Stimulated activated CD8-positive, alpha-beta memory T cell treated with anti-CD3 and anti-CD28 coated beads, Interleukin-15, amount 100 ng/mL, for 1 hour (primary cell): ENCODE measurements at places on chromosomes 1 and 21.

DNA sequence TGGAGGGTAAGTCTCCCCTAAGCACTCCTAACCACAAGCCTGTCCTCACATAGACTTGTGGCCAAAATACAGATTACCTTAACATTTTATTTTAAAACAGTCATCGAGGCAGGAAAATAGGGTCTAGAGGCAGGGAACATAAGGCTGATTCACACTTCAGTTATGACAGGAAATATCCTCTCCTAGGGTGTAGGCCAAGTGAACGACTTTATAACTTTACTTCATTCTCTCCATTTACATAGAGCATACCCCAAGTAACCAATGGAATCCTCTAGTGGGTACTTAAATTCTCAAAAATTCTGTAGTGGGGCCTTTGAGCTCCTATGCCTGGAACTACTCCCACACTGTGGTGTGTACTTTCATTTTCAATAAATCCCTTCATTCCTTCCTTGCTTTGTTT lies 113.0 kb downstream of the WDR3 start:
- no peak for DNase-seq

DNA sequence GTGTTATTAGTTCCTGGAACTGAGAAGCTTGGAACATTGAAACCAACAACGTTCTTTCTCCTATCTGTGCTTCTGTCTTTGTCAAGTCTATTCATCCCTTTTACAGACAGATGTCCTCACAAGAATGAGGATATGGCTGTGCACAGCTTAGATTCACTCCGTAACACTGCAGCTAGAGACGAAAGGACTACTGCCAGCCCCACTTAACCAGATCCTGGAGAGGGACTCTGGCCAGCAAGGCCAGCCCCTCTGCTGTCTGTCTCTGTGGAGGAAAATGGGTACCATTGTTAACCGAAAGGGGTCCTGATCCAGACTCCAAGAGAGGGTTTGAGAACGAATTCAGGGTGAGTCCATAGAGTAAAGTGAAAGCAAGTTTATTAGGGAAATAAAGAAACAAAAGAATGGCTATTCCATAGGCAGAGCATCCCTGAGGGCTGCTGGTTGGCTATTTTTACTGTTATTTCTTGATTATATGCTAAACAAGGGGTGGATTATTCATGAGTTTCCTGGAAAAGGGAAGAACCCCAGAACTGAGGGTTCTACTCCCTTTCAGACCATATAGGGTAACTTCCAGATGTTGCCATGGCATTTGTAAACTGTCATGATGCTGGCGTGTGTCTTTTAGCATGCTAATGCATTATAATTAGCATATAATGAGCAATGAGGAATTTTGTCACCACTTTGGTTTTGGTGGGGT lies 17.4 kb upstream of the USP24 start:
- DNase-seq = no peak

GRCh38 chr1:24155011-24155782 lies 12.3 kb upstream of the IL22RA1 start:
- no peak for DNase-seq

DNA sequence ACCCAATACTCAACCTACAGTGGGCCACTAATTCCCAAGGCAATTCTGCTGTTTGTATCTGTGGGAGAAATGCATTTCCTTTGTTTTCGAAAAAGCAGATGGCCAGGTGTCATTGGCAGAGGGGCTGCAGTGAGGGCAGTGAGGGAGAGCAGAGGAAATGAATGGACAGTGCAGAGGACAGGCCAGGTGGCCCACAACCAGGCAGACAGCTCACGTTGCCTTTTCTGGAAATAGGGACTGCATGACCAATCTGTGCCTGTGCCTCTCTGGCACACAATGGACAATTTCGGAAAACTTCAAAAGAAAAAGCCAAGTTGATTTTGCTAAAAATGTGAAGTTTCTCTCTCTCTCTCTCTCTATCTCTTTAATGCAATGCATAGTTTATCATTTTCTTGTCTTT lies 52.6 kb upstream of the ETS2 start:
- DNase-seq = no peak

- DNase-seq = no peak
Observed at GRCh38 chr1:13646521-13646920, 53.5 kb upstream of the PRDM2 start.

- DNase-seq = no peak
Observed at GRCh38 chr1:87307306-87307705, 21.4 kb upstream of the LMO4 start.

- no peak for DNase-seq
Observed at GRCh38 chr1:36555041-36555440, 72.3 kb upstream of the CSF3R start.

DNA sequence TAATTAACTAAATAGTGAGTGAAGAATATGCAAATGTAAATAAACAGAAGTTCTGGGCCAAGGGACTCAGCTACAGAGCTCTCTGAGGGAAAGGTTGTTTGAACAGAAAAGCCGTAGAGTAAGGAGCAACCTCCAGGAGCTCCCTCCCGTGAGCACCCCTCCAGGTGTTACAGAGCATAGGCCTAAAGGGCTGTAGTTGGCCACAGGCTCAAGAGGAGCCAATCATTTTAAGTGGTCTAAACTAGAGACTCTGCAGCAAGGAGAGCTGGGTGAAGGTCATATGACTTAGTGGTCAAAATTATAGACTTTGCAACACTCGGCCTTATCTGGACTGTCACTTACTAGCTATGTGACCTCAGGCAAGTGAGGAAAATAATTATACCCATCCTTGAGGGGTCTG lies 19.1 kb upstream of the RXRG start:
- DNase-seq = no peak

GRCh38 chr1:185412385-185413087 lies 95.5 kb upstream of the IVNS1ABP start:
- no peak for DNase-seq

DNA sequence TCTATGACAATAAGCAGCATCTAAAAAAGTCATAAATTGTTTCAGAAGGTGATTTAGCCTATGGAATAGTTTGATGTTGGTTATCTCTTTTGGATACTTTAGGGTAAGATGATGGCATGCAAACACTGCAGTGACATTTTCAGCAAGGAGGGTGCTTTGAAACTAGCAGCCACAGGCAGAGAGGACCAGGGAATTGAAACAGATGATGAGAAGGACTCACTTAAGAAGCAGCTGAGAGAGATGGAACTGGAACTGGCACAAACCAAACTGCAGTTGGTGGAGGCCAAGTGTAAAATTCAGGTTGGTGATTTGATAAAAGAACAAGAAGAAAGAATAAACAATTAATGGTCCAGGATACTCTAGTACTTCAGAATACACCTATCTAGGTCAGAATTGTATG lies 11.2 kb upstream of the CACYBP start:
- DNase-seq = no peak

- DNase-seq = no peak
Observed at GRCh38 chr1:218480588-218481099, 135.5 kb downstream of the TGFB2 start.

DNA sequence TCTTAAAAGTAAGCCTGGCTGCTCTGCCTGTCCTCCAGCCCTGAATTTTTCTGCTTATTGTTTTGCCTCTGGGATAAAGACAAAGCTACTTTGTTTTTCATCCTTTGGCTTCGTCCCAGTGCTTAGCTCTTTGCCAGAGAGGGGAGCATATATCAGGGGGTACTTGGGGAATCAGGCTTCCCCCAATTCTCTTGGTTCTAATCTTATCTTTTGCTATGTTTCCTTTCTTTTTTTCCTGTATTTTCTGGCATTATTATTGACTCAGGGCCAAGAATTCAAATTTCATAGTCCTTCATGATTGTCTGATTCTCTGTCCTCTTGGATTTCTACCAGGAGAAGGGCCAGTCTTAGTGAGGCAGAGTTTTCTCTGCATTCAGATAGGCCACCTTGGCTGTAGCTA lies 51.2 kb downstream of the GIPC2 start:
- DNase-seq = no peak

DNA sequence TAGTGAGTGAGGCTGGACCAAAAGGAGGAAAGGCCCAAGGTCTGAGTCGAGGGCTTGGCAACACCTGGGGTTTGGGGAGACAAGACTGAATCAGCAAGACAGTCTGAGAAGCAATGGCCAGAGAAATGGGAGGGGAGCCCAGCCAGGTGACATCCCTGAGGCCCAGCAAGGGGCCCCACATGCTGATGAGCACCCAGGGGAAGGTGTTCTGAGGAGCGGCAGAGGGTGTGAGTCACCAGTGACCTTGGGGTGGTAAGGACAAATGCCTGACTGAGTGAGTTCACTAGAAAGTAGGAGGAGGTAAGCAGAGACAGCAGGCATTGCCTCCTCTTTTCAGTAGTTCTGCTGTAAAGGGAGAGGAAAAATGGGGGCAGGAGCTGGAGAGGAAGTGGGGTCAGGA lies 192.4 kb upstream of the GALNT2 start:
- DNase-seq = no peak

DNA sequence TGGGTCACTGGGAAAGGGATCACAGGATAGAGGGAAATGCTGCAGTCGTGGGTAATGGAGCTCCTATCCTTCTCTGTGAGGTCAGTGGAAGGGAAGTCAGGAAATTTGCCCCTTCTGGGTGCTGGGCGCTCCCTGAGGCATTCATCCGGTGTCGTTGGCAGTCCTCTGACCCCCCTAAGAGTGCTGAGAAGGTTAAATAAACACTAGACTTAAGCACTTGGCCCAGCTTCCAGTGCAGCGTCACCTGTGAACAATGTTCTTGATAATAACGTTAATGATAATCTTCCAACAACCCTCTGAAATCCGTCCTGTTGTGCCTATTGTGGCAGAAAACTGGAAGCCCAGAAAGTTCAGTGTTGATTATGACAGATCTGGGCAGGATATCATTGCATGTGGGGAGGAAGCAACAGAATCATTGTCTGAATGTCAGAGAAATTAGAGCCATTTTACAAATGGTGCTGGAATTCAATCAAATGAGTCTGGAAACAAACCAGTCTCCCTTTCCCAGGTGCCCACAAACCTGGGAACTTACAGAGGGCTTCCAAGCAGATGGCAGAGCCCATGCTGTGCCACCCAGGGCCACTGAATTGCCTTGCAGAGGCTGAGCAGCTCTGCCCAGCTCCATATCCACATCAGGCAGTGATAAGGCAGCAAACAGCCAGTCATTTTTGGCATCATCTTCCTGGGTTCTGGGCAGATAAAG lies 216.8 kb downstream of the KAZN start:
- DNase-seq = no peak

DNA sequence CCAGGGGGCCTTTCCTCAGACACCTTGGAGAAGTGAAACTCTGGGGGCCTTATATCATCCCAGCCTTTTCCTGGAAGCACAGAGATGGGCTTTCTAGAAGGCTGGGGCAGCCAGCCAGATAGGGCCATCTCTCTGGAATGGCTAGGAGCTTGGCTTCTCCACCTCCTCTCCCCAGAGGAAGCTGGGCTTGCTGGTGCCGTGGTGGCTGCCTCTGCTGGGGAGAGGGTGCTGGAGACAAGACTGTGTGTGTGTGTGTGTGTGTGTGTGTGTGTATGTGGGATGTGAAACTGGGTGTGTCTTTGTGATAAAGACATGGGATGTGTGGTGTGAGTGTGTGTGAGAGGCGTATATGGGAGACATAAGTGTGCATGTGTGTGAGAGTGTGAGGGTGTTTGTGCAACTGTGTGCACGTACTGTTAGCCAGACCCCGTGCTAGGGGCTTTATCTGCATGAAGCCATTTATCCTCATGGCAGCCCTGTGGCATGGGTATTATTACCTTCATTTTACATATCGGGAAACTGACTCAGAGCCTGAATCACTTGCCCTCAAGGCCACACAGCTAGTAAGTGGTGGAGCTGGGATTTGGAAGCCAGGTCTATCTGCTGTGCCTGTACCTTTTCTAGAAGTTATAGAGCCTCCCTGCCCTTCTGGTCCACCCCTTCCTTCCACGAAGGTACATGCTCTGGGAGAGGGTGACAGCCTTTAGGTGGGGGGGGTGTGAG lies 44.2 kb downstream of the PTPRU start:
- DNase-seq = no peak

DNA sequence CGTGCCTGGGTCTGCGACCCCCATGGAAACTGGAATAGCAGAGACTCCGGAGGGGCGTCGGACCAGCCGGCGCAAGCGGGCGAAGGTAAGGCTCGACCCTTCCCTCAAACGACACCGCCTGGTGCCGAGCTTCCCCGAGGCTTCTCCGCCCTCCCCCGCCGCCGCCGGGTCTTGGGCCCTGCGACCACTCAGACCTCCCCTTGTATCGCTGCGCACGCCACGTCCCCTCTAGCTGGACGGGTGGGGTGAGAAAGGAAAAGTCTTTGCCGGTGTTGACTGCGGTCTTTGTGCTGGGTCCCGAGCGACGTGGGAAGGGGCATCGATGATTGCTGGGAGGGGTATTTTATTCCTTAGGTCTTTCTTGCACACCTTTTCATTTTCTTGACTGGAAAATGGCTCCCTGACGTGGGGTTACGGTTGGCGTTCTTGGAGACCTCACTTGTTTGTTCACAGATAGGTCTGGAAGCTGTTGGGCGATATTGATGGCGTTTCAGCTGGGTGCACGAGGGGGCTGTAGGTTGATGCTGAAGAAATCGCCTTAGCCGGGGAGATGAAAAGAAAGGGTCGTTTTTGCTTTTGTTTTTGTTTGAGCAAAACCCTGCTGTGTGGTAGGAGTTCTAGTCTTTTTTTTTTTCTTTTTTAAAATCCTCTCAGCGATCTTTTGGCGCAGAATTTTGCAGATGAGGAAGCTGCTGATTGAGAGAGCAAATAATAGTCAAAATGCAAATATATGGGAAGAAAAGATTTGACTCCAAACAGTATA lies 776 bp downstream of the KDM1A start:
- no peak for DNase-seq

- no peak for DNase-seq
Observed at GRCh38 chr1:13513063-13513894, 524 bp downstream of the LRRC38 start.

- no peak for DNase-seq
Observed at GRCh38 chr1:184624626-184625025, 130.0 kb downstream of the EDEM3 start.

DNA sequence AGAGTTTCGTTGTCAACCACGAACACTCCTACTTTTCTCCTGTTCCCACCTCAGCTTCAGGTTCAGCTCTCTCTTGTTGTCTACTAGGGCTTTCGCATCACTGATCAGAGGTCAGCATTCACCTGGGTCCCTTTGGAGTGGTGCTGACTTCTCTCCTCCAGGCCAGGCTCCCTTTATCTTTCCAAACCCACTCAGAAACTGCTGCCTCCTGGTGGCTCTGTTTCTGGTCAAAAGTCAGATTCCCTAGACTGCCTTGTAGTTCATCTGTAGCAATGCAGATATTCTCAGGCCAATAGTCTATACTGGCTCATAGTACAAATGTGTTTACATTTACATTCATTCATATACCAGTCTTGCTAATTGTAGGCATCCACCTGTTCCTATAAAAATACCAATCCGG lies 6.4 kb upstream of the ERI3 start:
- DNase-seq = no peak

- no peak for DNase-seq
Observed at GRCh38 chr21:26804895-26805609, 40.2 kb downstream of the ADAMTS1 start.
